ENCODE measurements at places on chromosomes 3 and 15. TPM values are rescaled to one million over a fixed set of nuclear protein-coding genes. Genes with fewer than 3 reads are reported as not detected.

DNA sequence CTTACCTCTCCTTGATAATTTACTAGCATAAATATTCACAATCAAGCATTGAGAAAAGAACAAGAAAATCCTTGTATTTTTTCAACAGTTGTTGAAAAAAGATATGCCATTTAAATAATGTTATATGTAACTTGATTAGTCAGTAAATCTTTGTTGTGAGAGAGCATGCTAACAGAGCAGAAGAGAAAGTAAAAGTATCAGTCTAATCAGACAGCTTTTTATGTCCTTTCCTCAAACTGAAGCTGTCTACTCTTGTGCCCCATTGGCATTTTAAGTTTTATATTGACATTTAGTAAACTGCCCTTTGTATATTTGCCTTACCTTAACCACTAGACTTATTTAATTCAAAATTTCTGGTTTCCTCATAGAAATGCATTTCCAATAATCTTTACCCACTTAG is 668.7 kb downstream of the OTOL1 start:
- H3K27ac ChIP-seq = no peak overlapping the region
- H3K4me1 ChIP-seq = no peaks in the 10 kb centered on the region
- H3K36me3 ChIP-seq = no peaks in the 10 kb centered on the region

DNA sequence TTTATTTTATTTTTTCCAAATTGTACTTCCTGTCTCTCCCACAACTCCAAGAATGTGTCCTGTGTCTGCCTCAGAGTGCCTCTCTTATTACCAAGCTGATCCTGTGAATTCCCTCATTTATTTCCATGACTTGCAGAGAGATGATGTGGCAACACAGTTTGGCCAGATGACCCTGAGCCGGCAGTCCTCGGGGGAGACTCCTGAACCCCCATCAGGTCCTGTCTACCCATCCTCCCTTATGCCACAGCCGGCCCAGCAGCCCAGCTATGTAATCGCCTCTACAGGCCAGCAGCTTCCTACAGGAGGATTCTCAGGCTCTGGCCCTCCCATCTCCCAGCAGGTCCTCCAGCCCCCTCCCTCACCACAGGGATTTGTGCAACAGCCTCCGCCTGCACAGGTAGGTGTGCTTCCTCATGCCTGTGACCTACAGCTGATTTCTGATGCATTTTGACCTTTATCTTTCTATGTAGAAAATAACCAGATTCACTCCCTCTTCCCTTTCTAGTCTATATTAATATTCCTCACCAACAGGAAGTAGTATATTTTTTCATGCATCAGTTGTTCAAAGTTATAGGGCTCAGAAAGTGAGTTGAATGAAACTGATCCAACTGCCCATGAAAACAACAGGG is 100.0 kb downstream of the ARPP21 start:
- H3K4me1 ChIP-seq = peaks cover 13% of the 10 kb centered on the region
- DNase-seq = peak; percentile 44
- H3K4me3 ChIP-seq = no peak overlapping the region
- H3K27me3 ChIP-seq = peaks cover 67% of the 10 kb centered on the region

Gene CHRD
- 1.8 TPM for total RNA-seq

DNA sequence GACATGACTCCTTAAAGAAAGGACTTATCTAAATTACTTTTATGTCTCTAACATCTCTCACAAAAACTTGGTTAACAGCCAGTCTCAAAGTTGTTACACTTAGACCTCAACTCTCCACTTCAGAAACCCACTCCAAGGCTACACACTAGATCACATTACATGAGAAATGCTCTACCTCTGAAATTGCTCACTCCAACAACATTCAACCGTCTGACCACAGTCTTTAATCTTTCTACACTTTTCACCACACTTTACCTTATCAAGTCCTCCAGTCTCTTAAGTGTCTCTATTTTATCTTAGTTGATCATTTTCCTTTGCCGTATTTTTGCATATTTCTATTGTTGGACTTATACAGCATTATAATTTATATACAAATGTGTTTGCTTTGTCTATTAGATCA is 5.8 kb downstream of the SLC12A6 start:
- H3K27ac ChIP-seq = no peak overlapping the region
- no peak overlapping the region for H3K4me3 ChIP-seq
- H3K36me3 ChIP-seq = no peaks in the 10 kb centered on the region
- H3K4me1 ChIP-seq = peaks cover 4% of the 10 kb centered on the region
- H3K27me3 ChIP-seq = peaks cover 2% of the 10 kb centered on the region
- no peak for DNase-seq

DNA sequence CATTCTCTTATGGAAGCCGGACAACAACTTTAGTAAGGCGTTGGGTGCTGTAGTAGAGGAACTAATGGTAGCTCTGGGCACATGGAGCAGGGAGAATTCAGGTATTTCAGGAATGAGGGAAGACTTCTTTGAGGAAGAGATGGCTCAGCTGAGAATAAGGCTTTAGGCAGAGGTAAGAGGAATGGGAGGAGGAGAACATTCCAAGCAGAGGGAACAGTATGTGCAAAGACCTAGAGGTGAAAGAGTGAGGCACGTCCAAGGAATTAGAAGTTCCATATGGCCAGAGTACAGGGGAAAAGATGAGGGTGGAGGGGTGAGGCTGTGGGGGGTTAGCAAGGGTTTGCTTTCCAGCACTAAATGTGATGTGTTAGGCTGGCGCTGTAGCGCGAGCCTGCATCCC is 1.6 kb upstream of the SV2B start:
- no peak for DNase-seq
- H3K27ac ChIP-seq = no peak overlapping the region
- peak overlapping the region; percentile 2 for H3K4me3 ChIP-seq
- peaks cover 18% of the 10 kb centered on the region for H3K4me1 ChIP-seq

- H3K4me1 ChIP-seq = peaks cover 17% of the 10 kb centered on the region
- H3K27ac ChIP-seq = no peak overlapping the region
- no peak for DNase-seq
- peaks cover 3% of the 10 kb centered on the region for H3K27me3 ChIP-seq
Observed at GRCh38 chr15:67930720-67931119, 90.9 kb upstream of the RNU6-1 start.

- no peak overlapping the region for H3K27ac ChIP-seq
- H3K4me3 ChIP-seq = no peak overlapping the region
- no peaks in the 10 kb centered on the region for H3K27me3 ChIP-seq
- no peaks in the 10 kb centered on the region for H3K36me3 ChIP-seq
- no peak for DNase-seq
- H3K4me1 ChIP-seq = peaks cover 3% of the 10 kb centered on the region
Observed at GRCh38 chr3:56894881-56895431, 93.2 kb upstream of the ARHGEF3 start.

Gene LARP6
- 14.7 TPM for total RNA-seq

- no peaks in the 10 kb centered on the region for H3K27me3 ChIP-seq
- no peaks in the 10 kb centered on the region for H3K4me1 ChIP-seq
- peaks cover 5% of the 10 kb centered on the region for H3K36me3 ChIP-seq
- DNase-seq = no peak
- no peak overlapping the region for H3K27ac ChIP-seq
- H3K4me3 ChIP-seq = no peak overlapping the region
Observed at GRCh38 chr3:175591375-175591774, 732.2 kb downstream of the NAALADL2 start.

DNA sequence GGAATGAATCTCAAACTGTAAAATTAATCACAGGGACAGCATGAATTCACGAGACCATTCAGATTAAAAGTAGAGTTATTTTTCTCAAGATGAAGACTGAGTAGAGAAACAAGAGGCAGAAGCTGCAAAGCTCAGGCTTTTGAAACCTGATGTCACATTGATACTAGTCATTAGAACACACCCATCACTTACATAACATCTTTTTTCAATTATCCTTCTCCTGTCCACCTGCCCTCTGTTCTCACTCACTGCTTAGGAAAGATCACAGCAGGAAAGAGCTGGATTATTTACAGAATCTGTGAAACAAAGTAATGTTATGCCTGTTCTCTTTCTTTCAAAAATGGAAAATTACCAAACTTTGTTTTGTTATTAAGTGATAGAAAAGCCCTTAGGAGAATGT is 72.0 kb upstream of the CDAN1 start:
- DNase-seq = no peak
- no peaks in the 10 kb centered on the region for H3K36me3 ChIP-seq
- no peak overlapping the region for H3K27ac ChIP-seq
- H3K4me3 ChIP-seq = no peak overlapping the region
- no peaks in the 10 kb centered on the region for H3K27me3 ChIP-seq
- H3K4me1 ChIP-seq = no peaks in the 10 kb centered on the region

- H3K4me1 ChIP-seq = peaks cover 29% of the 10 kb centered on the region
- H3K27ac ChIP-seq = no peak overlapping the region
- peak overlapping the region; percentile 82 for H3K4me3 ChIP-seq
- DNase-seq = peak; percentile 28
Observed at GRCh38 chr3:127822682-127823425, 539 bp upstream of the MGLL start.

GRCh38 chr3:72924055-72924454 is 36.2 kb downstream of the GXYLT2 start:
- peak; percentile 33 for DNase-seq
- H3K4me1 ChIP-seq = peaks cover 8% of the 10 kb centered on the region
- no peaks in the 10 kb centered on the region for H3K27me3 ChIP-seq

Gene SUCNR1
- total RNA-seq = not detected

- H3K27ac ChIP-seq = no peak overlapping the region
- H3K36me3 ChIP-seq = no peaks in the 10 kb centered on the region
- no peak for DNase-seq
- H3K4me3 ChIP-seq = no peak overlapping the region
- peaks cover 85% of the 10 kb centered on the region for H3K27me3 ChIP-seq
Observed at GRCh38 chr15:47885920-47886319, 168.6 kb downstream of the SEMA6D start.

GRCh38 chr3:159149633-159150032 is 347.8 kb downstream of the MFSD1 start:
- peaks cover 7% of the 10 kb centered on the region for H3K4me1 ChIP-seq
- no peaks in the 10 kb centered on the region for H3K36me3 ChIP-seq
- H3K27ac ChIP-seq = no peak overlapping the region
- DNase-seq = no peak
- H3K27me3 ChIP-seq = no peaks in the 10 kb centered on the region

Gene PRRT3
- total RNA-seq = 9.2 TPM

Gene MCF2L2
- total RNA-seq = 7.3 TPM

Gene LOXL1
- total RNA-seq = 12.3 TPM

- H3K36me3 ChIP-seq = 0 out of 2 replicates have a peak, but pooled peaks cover 2% of the 10 kb centered on the region
- no peak overlapping the region for H3K27ac ChIP-seq
- H3K4me1 ChIP-seq = peaks cover 25% of the 10 kb centered on the region
- H3K4me3 ChIP-seq = no peak overlapping the region
Observed at GRCh38 chr3:150759319-150759718, 3.6 kb downstream of the SIAH2 start.

DNA sequence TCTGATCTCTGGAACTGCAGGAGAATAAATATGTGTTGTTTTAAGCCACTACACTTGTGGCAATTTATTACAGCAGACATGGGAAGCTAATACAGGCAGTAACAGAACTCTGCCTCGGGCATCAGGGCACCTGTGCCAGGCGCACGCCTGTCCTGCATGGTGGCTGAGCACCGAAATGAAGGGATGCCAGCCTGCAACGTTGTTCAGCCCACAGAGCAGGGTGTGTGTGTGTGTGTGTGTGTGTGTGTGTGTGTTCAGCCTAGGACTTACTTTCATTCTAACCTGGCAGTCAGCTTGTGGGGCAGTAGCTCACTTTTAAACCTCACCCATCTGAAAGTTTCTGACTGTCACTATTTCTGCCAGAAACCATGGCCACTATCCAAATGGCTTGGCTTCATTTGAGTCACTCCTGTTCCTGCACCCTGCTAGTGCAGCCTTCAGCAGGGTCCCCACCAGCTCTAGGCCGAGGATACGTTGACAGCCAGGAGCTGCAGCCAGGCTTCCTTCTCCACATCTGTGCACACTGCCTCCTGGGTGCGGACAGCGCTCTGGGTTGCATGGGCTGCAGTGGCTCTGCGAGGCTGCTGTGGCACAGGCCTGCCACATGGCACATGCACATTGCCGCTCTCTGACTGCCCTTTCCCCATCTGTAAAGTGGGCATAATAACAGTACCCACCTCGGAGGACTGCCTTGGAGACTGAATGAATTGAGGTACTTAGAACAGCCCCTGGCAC is 4.5 kb downstream of the UROC1 start:
- no peak overlapping the region for H3K4me3 ChIP-seq
- H3K36me3 ChIP-seq = no peaks in the 10 kb centered on the region
- H3K27ac ChIP-seq = no peak overlapping the region
- H3K27me3 ChIP-seq = no peaks in the 10 kb centered on the region

Gene USP50
- not detected for total RNA-seq

- H3K36me3 ChIP-seq = no peaks in the 10 kb centered on the region
- no peak overlapping the region for H3K4me3 ChIP-seq
- no peak for DNase-seq
- peaks cover 2% of the 10 kb centered on the region for H3K27me3 ChIP-seq
- peaks cover 11% of the 10 kb centered on the region for H3K4me1 ChIP-seq
Observed at GRCh38 chr3:52176951-52177700, 20.8 kb upstream of the ALAS1 start.

Gene OCA2
- total RNA-seq = 0.27 TPM

GRCh38 chr15:30984118-30984517 is 7.3 kb downstream of the MTMR10 start:
- no peak overlapping the region for H3K4me3 ChIP-seq
- peaks cover 21% of the 10 kb centered on the region for H3K4me1 ChIP-seq
